GM12891 (cell line): ENCODE measurements at places on chromosomes 5 and 9.
A peak's percentile ranks its signal among the peaks of the same experiment; 100 is the strongest.

- DNase-seq = no peak
These were observed 93.6 kb upstream of the TLE4 start for GRCh38 chr9:79477955-79478771.

DNA sequence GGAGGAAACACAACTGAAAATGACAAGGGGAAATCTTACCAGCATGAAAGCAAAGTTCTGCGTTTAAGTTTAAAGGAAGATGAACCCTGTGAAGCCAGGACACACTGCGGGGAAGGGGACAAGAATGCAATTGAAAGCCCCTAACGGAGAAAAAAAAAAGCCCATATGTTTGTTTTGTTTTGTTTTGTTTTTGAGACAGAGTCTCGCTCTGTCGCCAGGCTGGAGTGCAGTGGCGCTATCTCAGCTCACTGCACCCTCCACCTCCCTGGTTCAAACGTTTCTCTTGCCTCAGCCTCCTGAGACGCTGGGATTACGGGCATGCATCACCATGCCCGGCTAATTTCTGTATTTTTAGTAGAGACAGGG, 2.9 kb downstream of the STK10 start:
- no peak for DNase-seq

- no peak for DNase-seq
These were observed 12.8 kb upstream of the MAPK9 start for GRCh38 chr5:180304431-180305375.

DNA sequence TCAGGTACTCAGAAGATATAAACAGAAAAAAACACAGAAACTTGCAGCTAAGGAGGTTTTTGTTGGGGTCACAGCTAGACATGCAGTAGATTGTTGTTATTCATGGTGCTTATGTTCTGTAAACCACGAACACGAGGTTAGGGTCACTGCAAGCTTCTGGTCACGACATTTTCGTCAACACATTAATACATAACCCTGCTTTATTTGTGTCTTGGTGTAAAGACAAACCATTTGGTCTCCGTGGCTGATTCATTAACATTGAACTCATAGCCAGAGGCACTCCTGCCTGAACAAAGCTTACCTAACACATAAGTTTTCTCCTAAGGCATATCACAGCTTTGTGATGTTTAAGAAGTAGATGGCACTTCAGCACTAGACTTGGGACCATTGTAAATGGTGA, 16.9 kb downstream of the TEK start:
- no peak for DNase-seq

DNA sequence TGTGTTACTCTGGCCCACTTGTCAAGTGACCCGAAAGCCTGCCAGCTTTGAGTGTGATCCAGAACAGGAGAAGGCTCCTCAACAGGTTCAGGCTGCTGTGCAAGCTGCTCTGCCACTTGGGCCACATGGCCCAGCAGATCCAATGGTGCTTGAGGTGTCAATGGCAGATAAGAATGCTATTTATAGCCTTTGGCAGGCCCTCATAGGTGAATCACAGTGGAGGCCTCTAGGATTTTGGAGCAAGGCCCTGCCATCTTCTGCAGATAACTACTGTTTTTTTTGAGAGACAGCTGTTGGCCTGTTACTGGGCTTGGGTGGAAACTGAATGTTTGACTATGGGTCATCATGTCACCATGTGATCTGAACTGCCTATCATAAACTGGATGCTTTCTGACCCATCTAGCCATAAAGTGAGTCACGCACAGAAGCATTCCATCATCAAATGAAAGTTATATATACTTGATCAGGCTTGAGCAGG, 180.8 kb downstream of the CARTPT start:
- DNase-seq = no peak

DNA sequence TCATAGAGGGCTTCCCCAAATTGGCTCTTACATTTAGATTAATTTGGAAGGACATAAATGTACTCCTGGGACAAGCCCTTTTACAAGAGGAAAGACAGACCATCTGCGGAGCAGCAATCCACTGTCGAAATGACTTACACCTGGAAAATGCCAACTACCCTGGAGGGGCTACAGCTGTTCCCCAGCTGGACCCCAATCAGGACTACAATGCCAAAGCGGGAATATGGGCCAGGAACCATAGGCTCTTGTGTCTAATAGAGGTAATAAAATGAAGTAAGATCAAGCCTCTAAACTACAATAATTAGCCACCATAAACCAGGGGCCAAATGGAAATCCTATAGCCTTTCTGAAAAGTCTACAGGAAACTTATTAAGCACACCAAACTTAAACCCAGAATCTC, 581.3 kb downstream of the PDE4D start:
- no peak for DNase-seq

- no peak for DNase-seq
These were observed 141.3 kb downstream of the PSAT1 start for GRCh38 chr9:78438211-78438610.

GRCh38 chr5:78659114-78659513, 10.5 kb upstream of the LHFPL2 start:
- no peak for DNase-seq

DNA sequence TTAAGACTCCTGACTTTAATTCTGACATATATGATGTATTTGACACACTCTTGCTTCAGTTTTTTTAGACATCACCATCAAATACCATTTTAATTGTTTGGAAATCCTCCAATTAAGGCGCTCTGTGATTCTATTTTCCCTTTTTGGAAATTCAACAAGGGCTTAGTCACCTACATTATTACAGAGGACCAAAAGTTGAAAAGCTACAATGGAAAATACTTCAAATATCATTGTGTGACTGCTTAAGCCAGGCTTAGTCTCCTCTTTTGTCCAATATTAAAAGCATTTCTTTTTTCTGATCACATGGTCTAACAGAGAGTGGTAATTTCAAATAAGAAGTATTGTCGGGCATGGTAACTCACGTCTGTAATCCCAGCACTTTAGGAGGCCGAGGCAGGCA, 160.3 kb downstream of the CEMIP2 start:
- DNase-seq = no peak

DNA sequence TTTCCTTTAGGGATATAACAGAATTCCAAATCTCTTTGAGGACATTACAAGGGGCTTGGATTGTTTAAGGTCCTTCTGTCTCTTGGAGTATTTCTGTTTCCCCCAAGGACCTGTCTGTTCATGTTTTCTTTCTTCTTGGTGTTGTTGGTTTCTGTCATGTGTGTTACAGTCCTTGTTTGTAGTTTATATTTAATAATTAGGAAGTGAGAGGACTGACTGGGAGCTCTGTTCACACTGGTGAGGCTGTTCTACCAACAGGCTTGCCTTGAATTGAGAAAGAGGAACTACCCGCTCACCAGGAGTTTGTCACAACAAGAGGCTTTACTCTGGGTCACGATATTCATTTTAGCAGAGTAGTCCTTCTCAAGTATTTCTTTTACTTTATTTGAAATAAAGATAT, 119.2 kb upstream of the SV2C start:
- peak; percentile 3 for DNase-seq

DNA sequence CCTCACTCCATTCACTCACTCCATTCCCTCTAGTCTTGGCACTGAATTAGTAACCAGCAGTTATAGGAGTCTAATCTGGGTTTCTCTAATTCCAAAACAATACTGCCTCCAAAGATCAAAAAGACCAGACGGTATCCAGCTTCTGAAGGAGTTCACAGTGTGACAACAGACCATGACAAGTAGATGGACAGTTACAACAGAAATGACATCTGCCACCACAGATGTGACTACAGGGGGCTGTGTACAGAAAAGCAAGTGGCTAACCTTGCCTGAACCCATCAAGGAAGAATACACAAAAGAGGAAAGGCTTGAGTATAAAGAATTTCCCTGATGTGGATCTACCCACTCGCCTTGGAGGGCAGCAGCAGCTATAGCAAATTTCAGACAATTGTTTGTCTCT, 112.4 kb downstream of the ACTL7B start:
- DNase-seq = no peak

- no peak for DNase-seq
These were observed 1.3 kb downstream of the S1PR3 start for GRCh38 chr9:88992556-88992955.

DNA sequence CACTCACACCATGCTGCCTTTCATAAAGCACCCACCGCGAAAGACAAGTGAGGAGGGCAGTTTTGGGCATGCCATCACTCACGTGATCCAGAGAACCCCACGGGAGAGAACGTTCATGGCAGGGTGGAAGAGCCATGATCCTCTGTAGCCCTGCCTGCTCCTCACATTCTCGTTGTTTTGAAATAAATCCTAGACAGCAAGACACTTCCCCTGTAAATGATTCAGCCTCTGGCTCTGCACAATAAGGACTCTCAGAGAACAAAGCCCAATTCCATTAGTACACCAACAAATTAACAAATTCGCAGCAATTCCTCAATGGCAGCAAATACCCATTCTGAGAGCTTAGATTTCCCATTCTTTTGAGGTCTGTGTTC, 71.5 kb downstream of the WNK2 start:
- DNase-seq = no peak

DNA sequence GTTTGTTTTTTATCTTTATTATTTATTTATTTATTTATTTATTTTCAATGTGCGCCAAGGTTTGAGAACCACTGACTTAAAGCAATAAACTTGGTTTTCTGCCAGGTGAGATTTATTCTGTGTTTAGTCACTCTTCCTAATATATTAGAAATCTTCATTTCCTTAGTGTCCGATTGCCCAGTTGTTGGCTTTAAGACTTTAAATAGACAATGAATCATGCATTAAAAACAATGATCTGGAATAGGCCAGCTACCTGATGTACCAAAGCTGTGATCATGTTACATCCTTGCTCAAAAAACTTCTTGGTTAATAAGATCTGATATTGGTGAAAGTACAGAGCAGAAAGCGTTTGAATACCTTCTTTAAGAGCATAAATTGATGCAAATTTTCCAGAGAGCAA, 52.1 kb upstream of the ERBIN start:
- no peak for DNase-seq

GRCh38 chr5:154518438-154518867, 40.4 kb upstream of the HAND1 start:
- no peak for DNase-seq

DNA sequence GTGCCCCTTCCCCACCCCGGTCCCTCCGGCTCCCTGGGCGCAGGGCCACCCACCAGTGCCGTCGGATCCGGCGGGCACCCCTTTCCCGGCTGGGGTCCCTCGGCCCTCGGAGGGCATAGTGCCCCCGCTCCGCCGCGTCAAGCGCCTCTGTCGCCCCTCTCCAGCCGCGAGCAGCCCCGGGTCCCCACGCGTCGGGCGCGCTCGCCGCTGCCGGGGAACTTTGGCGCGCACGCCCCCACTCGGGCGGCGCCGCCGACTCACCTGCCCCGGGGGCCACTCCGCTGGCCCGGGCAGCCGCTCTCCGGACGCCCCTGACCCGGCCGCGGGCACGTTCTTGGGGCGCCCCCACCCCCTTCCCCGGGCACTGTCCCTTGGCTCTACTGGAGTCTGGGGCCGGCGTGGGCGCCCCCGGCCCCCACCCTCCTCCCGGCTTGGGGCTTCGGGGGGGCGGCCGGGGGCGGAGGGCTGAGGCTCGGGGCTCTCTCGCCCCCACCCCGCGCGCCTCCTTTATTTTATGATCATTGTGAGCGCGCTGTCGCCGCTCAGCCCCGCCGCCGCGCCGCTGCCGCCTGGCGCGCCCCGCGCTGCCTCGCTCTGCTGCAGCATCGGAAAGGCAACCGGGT, 1.1 kb upstream of the FAM78A start:
- DNase-seq = peak; percentile 52

DNA sequence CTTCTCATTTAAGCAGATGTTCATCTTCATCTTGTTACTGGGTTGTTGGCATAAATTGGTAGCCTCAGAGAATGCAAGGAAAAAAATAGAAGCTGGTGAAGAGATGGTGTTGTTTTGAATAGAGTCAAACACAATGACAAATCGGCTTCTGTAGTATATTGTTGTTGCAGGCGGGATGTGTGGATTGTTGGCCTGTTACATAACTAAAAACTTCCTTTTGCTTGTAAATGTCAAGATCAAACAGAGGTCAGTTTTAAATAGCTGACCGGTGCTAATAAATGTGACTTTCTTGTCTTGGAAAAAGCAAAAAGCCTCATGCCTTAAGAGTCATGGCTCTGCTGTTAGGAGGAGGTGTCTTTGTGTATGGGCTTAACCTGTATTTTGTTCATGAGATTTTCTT, 59.2 kb downstream of the CCDC192 start:
- DNase-seq = no peak

- DNase-seq = no peak
These were observed 155.2 kb downstream of the MAPKAP1 start for GRCh38 chr9:125551781-125552180.

GRCh38 chr5:157959370-157959769, 100.4 kb upstream of the CLINT1 start:
- no peak for DNase-seq

GRCh38 chr9:86600291-86600690, 246.1 kb upstream of the TUT7 start:
- no peak for DNase-seq

- no peak for DNase-seq
These were observed 262.8 kb downstream of the NR3C1 start for GRCh38 chr5:143140492-143141203.

DNA sequence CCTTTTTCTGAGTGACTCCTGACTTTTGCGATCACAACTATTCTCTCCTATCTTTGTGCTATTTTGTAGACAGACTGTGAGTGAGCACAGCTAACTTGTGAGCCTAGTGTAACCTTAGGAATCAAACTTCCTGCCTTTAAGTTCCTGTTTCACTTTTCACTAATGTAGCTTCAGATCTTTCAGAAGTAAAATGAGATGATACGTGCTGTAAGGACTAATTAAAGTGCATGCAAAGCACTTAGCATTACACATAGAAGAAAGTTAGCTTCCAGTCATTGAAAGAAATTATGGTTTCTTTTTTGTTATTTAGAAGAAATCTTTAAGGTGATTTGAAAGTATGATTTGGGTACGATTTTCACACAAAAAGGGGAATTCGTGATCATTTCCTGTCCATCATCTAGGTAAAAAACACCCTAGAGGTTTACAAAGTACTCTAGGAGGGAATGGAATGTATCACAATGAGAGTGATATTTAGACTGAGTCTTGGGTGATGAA, 122.7 kb downstream of the ST8SIA4 start:
- no peak for DNase-seq

DNA sequence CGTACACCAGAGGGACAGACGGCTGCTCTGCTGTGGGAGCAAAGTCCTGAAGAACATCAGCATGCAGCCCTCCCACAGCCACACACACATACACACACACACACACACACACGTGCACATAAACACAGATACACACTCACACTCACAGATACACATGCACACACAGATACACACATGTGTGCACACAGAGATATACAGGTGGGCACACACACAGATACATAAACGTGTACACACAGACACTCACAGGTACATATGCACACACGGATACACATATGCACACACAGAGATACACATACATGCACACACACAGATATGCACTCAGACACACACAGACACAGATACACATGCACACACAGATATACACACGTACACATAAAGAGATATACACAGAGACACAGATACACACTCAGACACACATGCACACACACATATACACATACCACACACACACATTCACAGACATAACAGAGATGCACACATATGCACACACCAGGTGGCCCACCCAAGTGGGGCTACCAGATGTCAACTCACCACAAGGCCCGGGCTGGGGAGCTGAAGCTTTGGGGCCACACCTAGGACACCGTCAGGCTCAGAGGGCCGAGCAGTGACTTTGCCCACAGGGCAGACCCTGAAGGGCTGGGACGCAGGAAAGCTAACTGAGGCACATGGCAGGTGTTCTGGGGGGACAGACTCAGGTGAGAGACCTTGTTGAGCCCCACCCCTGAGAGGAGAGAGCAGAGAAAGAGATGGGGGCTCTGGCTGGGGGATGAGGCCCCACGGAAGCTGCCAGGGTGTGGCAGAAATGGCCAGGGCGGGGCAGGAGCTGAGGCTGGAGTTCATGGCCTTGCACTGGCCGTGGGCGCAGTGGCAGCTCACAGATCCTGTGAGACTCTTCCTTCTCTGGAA, 148.6 kb upstream of the PPP1R26 start:
- DNase-seq = no peak

- no peak for DNase-seq
These were observed 12.5 kb downstream of the STC2 start for GRCh38 chr5:173315495-173316338.
